Ecto neural progenitor cell (in vitro differentiated cells): ENCODE measurements at places on chromosomes 6 and 20.

- DNase-seq, result peak; percentile 80
Observed at GRCh38 chr20:37914672-37915433, 11.9 kb downstream of the VSTM2L start.

- no peak for DNase-seq
Observed at GRCh38 chr6:83127258-83127657, 59.8 kb downstream of the DOP1A start.

DNA sequence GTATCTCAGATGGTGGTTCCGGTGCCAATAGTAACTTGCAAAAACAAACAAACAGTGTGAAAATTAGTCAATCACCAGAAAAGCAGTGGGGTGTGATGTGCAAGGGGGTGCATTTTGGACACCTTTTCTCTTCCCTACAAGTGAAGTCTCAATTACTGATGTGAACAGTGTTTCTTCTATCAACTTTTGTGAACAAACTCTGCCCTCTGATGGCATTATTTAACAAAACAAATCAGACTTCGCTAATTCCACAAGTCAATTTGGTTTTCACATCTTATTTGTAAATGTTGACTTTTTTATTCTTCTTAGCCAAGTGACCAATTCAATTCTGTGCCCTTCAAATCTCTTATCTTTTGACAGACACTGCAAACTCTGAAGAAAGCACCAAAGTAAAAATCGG is 212.2 kb downstream of the UST start:
- no peak for DNase-seq

- no peak for DNase-seq
Observed at GRCh38 chr6:5462856-5463255, 201.5 kb downstream of the FARS2 start.

DNA sequence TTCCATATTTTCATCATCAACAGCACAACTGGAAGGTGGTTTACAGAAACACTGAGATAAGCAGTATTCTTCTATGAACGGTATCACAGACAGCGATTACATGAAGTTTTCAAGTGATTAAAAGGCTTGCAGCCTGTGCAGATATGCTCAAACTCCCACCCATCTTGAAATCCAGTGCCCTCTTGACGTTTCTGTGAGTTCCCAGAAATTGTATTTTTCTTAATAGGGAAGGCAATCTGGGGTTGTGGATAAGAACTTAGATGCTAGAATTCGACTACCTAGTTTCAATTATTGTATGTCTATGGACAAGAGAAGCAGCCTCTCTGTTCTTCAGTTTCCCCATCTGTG is 290.3 kb downstream of the ZNF217 start:
- DNase-seq, result no peak

GRCh38 chr6:56771929-56772607 is 129.4 kb upstream of the DST start:
- DNase-seq, result no peak

DNA sequence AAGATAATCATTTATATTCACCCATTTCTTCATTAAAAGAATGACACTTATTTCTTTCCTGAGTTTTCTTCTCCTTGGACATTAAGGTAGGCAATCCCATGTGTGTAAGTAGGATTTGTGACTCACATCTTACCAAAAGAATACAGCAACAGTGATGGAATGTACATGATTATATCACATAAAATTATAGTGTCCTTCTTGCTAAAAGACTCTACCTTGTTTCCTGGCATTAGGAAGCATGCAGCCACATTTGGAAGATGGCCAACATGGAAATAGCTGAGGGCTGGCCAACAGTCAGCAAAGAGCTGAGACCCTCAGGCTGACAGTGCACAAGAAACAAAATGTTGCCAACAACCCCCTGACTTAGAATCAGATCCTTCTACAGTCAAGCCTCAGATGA is 327.9 kb upstream of the MARCKS start:
- DNase-seq, result no peak

DNA sequence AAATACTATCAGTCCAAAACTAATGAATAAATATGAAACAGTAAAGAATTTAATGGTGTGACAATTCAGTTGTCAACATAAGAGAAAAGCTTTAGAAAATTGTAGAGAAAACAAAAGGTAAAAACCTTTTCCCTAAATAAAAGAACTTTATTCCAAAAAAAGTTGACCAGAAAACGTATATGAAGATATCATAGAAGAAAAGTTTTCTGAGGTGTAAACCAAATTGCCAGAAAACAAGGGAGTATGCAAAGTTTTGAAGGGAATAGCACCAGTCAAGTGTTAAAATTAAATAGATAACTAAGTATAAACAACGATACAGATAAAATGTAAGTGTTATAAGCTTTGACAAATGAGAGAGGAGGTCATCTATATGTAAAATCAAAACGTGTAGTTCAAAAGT is 104.9 kb downstream of the HIVEP1 start:
- no peak for DNase-seq

GRCh38 chr6:124722141-124722878 is 239.9 kb upstream of the RNF217 start:
- DNase-seq, result no peak

- DNase-seq, result no peak
Observed at GRCh38 chr20:25012616-25013189, 20.2 kb upstream of the APMAP start.

GRCh38 chr6:80922916-80923455 is 816.5 kb downstream of the BCKDHB start:
- DNase-seq, result no peak

DNA sequence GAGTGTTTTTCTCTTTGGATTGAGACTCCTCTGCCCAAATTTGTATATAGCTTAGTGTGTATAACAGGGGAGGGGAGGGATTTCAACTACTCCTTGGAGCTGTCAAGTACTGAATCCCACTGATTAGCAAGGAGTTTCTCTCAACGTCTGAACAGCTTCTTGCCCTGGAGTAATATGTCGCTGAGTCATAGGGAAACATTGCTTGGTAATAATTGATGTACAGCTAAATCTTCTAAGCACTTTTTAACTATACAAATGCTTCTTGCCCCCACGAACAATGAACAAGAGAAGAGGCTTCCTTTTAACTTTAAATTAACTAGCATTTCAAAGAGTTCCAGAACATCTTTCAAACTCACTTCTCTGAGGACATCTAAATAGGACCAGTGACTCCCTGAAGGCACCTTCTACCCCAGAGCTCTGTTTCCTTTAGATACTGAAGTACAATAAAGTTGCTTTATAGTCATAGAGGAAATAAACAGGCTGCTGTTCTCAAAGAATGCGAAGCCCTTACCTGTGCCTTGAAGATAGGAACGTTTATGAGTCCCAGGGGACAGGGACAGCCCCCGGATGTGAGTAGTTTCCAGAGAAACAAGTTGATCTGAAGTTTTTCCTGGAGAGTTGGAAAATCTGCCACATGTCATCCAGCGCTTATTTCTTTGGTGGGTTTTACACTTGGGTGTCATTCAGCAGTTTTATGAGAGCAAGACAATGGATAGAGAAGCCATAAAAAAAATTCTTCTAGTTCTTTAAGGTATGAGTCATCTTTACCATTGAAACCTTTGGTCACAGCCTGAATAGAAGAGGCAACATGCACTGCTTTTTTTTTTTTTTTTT is 462.5 kb upstream of the BTBD3 start:
- DNase-seq, result no peak

- no peak for DNase-seq
Observed at GRCh38 chr6:101830501-101831031, 437.1 kb downstream of the GRIK2 start.

- no peak for DNase-seq
Observed at GRCh38 chr6:6969761-6970223, 138.0 kb upstream of the RREB1 start.

DNA sequence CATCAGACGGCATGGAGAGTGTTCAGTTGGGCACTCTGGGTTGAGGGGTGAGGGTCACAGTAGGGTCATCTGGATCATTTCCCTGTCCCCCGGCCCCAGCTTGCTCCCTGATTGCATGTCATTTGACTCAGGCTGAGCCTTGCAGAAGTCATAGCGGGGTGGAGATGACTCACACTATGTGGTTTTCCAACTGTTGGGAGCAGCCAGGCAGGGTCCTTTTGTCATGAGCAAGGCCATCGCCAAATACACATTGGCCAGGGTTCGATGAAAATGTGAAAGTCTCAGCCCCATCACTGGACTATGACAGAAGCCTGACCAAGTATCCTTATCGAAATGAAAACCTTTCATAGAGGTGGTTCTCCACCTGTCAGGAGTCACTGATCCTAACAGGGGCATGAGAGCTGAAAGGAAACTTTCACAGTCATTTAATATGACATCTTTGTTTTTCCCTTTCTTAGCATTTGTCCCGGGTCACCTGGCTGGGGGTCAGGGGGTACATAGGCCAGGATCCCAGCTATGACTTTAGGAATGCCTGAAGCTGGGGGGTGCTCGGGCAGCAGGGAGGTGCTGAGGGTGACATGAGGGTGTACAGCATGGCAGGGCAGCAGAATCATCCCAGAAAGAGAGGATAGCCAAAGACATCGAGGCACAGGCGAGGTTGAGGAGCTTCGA is 70.2 kb upstream of the CD93 start:
- DNase-seq, result peak; percentile 15

DNA sequence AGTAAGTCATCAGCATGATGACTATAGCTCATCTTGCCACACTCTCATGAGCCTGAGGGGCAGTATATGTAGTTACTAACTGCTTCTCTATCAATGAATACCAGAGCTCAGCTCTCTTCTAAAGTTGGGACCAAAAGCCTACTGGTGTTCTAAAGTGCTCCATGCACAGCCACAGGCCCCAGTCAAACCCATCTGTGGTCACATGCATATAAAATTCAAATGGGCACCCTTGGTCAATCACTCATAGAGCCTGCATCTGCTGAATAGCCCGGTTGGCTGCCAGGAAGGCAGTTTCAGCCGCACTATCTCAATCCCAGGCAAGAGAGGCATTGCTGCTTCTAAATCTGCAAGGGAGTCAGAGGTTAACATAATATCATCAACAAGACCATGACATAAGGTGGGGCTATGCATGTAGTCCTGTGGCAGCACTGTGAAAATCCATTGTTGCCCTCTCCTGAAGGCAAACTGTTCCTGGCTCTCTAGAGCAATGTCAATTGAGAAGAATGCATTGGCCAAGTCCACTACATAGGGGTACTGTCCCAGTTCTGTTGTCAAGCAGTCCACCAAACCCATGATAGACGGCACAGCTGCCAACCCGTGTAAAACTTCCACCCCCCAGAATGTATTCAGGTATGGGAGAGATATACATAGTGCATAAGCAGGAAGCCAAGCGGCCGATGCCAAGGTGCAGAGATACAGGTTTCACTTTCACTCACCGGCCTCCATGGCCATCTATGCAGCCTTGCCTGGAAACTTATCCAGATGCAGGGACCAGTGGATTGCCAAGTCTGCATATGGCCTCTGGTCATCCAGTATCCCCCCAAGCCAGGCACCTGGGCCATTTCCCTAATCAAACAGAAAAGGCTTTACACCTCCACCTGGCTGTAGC is 76.2 kb downstream of the ALDH8A1 start:
- DNase-seq, result no peak

DNA sequence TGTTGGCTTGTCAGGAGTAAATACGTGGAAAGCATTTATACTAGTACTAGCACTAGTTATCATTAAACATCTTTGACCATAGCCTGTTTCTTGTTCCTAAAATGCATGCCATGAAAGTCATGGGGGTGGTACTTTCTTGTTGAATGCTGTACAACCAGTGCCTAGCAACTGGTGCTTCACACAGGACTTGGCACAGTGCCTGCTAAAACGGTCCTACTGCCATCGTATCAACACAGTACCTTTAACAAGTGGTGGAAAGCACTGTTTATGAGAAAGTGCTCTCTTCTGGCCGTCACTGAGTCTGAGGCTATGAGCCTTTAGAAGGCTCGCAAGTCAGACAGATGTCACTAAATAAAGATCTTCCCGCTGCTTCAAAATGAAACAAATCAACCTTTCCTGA is 21.6 kb downstream of the ZNFX1 start:
- DNase-seq, result no peak

DNA sequence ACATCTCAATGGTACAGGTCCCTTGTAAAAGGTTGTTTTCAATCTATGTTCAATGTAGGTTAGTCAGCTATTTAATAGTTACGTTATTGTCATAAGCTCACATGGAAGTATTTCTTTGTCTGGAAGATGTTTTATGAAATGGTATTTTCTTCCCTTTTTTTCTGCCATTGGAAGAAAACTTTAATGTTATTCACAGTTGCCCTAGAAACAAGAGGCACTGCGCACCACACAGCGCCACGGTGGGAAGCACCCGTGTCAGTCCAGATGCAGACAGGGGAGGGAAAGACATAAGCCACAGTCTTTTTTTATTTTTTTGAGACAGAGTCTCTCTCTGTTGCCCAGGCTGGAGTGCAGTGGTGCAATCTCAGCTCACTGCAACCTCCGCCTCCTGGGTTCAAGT is 82.1 kb downstream of the GCNT2 start:
- no peak for DNase-seq

DNA sequence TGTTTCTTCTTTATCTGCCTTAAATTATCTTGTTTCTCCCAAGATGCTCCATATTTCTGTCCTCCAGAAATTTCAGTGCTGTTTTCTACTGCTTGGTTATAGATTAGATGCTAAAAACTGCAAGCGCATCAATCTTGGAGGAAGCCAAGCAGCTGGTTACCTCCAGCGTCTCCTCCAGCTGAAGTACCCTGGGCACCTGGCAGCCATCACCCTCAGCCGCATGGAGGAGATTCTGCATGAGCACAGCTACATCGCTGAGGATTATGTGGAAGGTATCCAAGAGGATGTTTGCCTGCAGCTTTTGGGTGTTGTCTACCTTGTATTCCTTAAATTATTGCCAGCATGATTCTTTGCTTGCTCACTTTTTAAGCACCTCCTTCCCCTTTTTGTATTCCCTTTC is 3.8 kb downstream of the ACTR5 start:
- no peak for DNase-seq

- DNase-seq, result no peak
Observed at GRCh38 chr20:36479938-36480337, 61.4 kb upstream of the MYL9 start.

DNA sequence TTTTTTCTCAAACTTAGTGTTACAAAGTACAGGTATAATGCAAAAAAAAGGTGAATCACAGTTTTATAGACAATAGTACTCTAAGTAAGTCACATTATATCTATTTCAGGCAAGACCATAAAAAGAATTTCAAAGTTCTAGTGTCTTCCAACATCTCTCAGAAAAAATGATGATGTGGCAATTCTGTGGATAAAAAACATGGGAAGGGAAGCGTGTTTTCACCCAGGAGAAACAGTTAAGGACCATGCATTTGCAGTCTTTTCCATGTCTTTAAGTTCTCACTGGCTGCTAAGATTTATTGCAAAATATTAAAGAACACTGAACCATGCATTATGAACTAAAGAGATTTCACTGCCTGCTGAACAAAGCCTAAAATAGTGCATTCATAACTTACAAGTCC is 1.8 kb downstream of the SSR1 start:
- no peak for DNase-seq

- DNase-seq, result no peak
Observed at GRCh38 chr20:36349384-36350170, 43.4 kb downstream of the DLGAP4 start.

DNA sequence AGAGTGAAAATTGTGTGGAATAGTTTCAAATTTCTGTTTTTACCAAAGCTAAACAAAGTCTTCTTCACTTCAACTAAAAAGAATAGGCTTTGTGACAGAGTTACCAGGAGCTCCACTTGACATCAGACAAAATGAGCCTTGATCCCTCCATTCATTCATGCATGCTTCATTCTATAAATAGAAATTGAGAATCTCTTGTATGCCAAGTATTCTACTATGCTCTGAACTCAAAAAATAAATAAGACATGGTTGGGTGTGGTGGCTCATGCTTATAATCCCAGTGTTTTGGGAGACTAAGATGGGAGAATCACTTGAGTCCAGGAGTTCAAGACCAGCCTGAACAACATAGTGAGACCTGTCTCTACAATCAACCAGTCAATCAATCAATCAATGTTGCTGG is 236.6 kb upstream of the FAM83B start:
- no peak for DNase-seq
